ENCODE measurements at places on chromosomes 7 and 10. TPM values are rescaled to one million over a fixed set of nuclear protein-coding genes. Genes with fewer than 3 reads are reported as not detected.

The ZNF804B gene
- total RNA-seq: 6.9 TPM

The KLF14 gene
- not detected for total RNA-seq

GRCh38 chr7:142560166-142560565 lies 189.1 kb upstream of the PRSS1 start:
- DNase-seq: no peak

DNA sequence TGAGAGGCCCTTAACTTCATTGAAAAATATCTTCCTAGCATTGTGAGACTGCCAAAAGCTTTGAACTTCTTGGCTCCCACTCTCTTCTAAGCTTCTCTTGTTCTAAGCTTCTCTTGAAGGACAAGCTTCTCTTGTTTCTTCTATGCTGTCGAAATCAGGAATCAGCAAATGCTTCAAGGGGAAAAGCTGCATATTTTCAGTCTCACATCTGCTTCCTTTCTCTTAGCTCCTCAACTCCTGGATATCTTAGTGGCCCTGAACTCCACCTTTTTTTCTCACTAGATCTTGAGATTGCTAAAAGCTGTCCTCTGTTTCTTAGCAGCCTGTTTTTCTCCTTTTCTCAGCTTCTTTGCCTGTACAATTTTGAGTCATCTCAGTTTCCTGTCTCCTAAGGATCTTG lies 73.0 kb downstream of the NEUROD6 start:
- DNase-seq: no peak

DNA sequence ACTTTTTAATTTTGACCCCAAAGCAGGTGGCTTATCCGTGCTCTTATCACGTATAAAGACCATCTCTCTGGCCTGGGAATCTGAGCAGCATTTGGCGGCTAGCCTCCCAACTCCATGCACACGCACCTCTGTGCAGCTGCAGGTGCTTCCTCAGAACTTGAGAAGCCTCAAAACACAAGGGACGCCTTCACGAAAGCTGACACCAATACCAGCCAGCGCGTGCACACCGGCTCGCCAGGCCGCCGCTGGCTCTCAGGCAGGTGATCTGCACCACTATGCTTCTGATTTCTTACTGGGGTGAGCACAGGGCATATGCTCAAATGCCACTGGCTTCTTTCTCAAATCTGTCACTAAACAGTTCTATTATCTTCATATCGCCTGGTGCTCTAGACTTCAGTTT lies 145.0 kb downstream of the PARD3 start:
- DNase-seq: no peak

GRCh38 chr10:29189256-29189655 lies 99.6 kb upstream of the LYZL1 start:
- no peak for DNase-seq

Data from frontal cortex (tissue), 4 donors.